ENCODE measurements at places on chromosomes 12 and 14.

- no peak for DNase-seq
These were observed 214.4 kb upstream of the DIO2 start for GRCh38 chr14:80425686-80426085.

DNA sequence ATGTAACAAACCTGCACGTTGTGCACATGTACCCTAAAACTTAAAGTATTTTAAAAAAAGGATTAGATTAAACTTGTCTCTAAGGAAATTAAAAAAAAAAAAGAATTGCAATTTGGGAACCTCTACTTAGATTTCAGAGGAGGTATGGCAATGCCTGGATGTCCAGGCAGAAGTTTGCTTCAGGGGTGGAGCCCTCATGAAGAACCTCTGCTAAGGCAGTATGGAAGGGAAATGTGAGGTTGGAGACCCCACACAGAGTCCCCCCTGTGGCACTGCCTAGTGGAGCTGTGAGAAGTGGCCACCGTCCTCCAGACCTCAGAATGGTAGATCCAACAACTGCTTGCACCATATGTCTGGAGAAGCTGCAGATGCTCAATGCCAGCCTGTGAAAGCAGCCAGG, 279.6 kb upstream of the CCDC196 start:
- no peak for DNase-seq

DNA sequence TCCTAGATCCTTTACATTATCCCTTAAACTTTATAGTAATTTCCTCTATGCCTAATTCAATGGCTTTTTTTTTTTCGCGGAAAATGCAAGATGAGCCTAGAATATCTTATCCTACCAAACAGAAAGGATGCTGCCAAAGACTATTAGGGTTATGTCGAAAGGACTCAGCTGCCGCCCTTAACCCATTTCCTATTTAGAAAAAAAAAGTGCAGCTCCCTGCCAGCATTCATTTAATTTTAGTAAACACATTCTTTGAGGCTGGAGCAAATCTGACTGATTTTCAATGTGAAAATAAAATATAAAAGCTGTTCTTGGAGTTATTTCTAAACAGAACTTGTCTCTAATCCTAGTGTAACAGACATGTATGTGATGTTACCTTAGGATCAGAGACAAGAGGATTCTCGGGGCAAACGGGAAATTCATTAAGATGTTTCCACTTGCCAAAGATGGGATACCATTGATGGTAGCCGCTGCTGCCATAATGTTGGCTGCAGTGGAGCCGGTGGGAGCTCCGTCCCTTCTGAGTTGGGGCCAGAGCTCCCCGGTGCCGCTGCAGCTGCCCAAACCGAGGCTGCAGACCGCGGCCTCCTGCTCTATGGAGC, 8.2 kb upstream of the A2M start:
- no peak for DNase-seq

DNA sequence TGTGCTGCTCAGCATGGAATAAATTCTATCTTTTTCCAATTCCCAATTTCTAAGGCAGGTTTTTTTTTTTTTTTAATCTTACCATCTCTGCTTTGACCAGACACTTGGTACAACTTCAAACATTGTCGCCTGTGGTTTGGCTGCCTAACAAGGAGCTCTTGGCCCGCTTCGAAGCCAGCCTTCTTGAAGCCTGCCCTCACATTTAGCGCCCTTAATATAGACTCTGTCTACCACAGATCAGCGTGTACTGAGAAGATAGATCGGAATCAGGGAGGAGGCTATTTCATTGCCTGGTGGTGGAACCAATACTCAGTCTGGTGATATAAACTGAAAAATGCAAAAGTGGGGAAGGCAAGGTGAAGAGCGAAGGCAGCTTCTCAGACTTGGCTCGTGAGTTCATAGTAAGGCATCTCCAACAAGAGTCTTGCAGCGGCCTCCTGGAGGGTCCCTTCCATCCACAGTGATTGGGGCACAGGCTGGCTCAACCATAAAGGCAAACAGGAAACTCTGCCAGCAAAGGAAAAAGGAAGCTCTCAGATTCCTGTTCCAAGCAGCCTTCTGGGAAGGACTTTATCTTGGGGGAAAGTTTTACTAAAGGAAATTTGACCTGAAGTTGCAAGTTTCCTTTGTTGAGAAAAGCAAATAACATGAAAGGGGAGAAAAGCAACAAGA, 103.2 kb upstream of the BCL2L14 start:
- no peak for DNase-seq

DNA sequence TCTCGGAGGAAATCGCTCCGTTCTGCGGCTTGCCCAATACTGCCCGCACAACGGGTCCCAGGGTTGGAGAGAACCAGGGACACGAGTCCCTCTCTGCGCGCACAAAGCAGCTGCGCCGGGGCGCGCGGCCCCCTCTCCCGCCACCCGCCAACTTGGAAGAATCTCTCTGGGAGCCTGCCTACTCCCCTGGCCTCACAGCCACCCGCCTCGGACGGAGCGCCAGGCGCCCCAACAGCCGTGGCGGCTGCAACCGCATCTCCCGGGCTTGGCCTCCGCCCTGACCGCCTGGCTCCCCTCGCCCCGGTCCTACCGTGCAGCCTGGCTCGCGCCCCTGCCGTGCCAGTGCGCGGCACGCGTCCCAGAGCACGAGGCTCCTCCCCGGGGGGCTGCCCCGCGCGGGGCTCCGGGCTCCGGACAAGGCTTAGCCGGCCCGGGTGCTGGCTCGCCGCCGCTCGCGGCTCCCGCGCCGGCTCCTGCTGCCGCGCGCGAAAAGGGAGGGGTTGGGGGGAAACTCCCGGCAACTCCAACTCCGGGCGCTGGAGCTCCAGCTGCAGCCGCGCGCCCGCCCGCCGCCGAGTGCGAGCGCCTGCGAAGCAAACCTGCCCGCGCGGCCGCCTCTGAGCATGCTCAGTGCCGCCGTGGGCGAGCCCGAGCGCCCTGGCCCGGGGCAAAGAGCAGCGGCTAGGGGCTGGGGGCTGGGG, at the start of gene STXBP6:
TSS of gene STXBP6 (minus strand) at position 580 of the 701 bp plus-strand sequence. CDS start 75,329 bp downstream, outside the sequence.
- DNase-seq = no peak

GRCh38 chr12:100955139-100955538, 160.6 kb downstream of the ANO4 start:
- no peak for DNase-seq

DNA sequence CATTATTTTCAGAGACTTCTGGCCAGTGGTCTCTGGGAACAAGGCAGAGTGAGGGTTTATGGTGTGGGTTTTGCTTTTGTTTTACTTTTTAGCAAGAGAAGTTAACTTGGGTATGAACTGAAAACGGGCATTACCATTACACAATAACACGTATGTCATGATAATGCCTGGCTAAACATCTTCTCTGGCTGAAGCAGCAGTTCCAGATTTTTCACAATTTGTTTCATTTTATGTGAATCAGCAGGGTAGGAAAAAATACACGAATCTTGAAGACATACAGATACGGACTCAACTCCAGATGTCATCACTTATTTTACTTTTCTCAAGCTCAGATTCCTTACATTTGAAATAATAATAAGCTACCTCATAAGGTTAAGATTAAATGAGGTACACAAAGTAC, 2.5 kb upstream of the PCNX4 start:
- no peak for DNase-seq

DNA sequence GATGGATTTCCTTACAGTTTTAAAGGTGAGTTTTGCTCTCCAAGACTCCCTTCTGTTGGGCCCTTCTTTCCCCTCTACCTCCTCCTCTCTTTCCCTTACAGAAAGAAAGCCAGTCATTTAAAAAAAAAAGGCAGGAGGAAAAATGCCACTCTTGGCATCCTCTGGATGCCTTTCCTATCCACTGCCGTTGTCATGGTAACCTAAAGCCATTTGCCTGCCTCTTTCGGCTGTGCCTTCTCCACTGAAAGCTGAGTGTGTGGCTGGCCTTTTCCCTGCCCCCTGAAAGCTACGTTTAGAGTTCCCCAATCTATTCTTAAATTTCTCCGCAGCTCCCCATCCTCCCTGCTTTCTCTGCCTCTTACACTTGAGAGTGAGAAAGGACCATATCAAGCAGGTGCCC, 67.1 kb downstream of the TUNAR start:
- no peak for DNase-seq

DNA sequence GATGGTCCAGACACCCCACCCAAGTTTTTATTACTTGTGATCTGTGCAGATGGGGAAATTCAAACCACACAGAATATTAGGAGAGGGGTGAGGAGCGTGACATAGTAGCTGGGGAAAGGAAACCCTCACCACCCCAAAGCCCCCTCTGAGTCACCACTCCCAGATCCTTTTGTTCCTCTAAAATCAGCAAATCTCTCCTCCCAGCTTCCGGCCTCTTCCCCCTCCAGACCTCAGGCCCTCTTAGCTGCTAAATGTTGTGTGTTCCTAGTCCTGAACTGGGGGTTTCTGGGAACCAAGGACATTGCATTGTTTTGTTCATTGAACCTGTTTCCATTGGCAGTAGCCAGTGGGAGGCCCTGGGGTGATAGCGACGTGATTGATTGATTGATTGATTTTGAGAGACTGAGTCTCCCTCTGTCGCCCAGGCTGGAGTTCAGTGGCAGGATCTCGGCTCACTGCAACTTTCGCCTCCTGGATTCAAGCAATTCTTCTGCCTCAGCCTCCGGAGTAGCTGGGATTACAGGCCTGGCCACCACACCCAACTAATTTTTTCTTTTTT, 5.9 kb upstream of the ORAI1 start:
- DNase-seq = no peak

DNA sequence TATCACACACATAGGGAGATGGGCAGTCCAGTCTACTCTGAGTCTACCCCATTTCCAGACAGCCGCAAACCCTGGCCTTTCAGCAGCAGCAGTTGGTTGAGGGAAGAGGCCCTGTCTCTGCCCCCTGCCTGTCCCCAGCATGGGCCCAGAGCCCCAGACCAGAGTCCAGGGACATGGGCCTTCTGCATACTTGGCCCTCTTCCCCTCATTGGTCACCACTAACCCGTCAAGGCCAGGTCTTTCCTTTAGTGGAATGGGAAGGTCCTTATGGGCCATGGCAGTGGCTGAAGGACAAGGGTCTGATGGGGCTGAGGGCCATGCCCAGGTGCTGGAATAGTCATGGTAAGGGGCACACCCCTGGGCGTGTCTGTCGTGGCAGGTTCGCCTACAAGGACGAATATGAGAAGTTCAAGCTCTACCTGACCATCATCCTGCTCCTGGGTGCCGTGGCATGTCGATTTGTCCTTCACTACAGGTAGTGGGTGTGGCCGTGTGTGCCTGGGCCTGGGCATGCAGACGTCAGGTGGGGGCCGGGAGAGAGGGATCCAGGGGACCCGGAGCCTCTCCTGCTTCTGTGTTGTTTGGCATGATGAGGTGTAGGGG, 39.3 kb downstream of the TMEM120B start:
- DNase-seq = no peak

- peak; percentile 38 for DNase-seq
These were observed 79.5 kb downstream of the ARMH4 start for GRCh38 chr14:58072288-58073071.

GRCh38 chr12:17918013-17918412, 172.0 kb downstream of the RERGL start:
- DNase-seq = no peak

DNA sequence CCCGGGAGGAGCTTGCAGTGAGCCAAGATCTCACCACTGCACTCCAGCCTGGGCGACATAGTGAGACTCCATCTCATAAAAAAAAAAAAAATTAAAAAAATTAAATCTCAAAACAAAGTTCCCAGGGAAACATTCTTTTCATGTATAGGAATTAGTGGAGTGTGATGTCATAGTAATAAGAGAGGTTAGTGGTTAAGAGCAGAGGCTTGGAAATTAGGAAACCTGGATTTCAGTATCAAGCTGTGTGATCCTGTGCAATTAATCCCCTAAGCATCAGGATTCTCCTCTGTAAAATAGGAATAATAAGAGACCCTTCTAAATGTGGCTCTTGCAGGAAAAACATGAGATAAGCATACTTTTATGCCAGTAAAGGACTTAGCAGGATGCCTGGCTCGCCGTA, 3.1 kb upstream of the TXNRD1 start:
- no peak for DNase-seq

DNA sequence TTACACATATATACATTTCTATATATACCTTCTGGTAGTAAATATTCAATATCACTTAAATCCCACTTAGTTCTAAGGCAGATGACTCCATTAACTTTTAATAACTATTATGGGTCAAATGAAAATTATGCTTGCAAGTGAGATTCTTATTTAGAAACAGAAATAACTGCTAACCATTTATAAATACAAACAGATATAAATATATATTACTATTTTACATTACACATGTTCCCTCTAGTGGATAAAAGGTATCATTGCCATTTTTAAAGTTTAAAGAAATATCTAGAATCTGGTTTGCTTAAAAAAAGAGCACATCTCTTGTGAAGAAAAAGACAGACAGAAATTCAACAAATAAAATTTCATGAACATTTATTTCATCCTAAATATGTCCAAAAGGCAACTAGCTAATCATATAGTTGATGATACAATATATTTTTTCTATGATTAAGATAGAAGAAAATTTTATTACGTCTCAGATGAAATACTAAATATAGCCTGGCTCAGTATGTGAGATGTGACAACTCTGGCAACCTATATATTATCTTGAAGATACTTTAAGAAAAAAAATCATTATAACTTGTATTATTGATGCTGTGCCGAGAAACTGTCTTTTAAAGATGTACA, 11.7 kb upstream of the RAD51AP1 start:
- peak; percentile 13 for DNase-seq

GRCh38 chr14:61342486-61342885, 21.1 kb downstream of the PRKCH start:
- DNase-seq = peak; percentile 93

GRCh38 chr12:93001407-93001806, 72.3 kb upstream of the EEA1 start:
- no peak for DNase-seq

DNA sequence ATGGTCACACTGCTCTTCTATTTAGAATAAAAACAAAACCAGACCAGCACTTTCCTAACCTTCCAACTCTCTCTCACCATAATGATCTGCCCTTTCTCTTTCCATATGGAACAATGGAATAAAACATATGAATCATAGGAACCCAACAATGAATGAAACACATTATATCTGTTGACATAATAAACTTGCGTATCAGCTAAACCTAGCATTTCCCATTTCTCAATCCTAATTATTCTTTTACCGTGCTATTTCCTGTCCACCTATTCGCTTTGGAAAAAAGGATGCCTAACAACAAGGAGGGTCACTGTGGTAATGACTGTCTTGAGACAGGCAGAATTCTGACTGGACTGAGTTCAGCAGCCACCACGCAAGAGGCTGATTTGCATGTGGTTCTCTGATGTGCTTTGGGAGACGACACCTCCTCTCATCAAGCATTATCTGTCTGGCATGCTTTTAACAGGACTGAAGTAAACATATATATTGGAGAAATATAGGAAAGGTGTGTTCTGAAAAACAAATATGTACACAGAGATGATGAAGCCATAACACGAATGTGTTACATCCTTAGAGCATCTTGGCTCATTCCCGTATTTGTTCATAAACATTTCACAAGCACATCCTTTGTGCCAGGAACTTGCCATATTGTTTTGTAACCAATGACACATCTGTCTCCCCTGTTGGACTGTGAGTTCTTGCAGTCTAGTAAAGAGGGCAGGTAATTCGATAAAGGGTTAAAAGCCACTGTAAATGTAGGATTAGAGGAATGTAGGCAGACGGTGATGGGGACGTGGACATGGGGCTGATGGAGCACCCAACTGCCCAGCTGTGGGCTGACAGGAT, 87.7 kb downstream of the PTPRB start:
- no peak for DNase-seq

Measured in CD4-positive, alpha-beta T cell treated with Interleukin-4 for 4 hours (primary cell).